ENCODE measurements at places on chromosomes 16 and 17.

- no peak for DNase-seq
These were observed 24.2 kb upstream of the CPHXL start for GRCh38 chr16:75750528-75750927.

DNA sequence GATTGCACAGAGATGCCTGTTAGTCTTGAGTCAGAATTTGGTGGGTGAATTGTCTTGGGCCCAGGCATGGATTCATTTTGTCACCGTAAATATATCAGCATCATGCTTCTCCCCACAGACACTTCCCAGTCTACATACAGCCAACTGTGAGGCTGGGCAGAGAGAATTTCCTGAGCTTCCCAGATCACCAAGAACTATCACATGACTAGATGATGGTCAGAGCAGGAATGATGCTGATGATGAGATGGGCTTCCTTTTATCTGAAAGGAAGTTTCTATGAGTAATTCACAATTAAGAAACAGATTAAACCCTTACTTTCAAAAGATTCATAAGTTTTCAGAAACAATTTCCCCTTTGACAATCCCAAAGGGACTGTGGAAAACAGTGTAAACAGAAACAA is 323 bp upstream of the KRTAP9-9 start:
- no peak for DNase-seq

DNA sequence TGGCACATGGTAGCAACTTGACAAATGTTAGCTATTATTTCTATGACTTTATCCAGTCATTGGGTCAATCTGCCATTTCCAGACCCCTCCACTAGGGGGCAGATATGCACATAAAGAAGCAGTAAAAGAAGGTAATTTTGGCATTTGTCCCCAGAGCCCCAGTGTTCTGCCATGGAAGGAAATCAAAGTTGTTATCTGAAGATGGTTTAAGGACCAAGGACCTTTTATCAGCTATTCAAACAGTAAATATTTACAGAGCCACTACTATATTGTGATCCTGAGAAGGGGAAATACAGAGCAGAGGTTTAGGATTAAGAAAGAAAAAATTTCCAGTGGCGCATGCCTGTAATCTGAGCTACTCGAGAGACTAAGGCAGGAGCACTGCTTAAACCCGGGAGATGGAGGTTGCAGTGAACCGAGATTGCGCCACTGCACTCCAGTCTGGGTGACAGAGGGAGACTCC is 20.0 kb downstream of the TRAF4 start:
- peak; percentile 66 for DNase-seq

GRCh38 chr16:56038564-56039098 is 152.7 kb upstream of the GNAO1 start:
- DNase-seq: no peak

GRCh38 chr17:34321964-34322363 is 2.7 kb downstream of the CCL8 start:
- DNase-seq: no peak

DNA sequence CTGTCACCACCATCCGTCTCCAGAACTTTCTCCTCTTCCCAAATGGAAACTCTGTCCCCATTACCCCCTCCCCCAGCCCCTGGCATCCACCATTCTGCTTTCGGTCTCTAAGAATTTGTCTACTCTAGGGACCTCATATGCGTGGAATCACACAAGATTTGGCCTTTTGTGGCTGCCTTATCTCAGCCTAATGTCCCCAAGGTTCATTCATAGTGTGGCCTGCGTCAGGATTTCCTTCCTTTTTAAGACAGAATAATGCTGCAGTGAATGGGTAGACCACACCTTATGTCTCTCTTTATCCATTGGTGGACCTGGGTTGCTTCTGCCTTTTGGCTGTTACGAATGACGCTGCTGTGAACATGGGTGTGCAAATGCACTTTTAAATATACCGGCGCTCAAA is 139.7 kb upstream of the PLCG2 start:
- no peak for DNase-seq

GRCh38 chr17:71057448-71057847 is 888.1 kb downstream of the KCNJ2 start:
- no peak for DNase-seq

DNA sequence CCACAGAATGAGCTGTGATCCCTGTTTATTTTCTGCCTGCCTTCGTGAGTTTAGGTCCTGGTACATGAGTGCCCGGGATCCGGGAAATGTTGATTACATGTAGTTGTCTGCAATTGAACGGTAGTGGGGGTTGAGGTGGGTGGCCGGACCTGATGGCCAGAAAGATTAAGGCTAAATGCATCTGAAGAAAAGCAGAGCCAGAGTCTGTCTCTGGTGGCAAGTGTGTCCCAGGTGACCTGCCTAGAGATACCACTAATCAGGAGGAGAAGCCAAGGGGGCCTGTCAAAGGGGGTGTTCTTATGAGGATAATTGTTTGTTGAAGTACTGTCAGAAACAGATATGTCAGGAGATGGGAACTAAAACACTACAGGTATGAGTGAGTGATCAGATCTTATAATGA is 154.0 kb upstream of the ASIC2 start:
- DNase-seq: no peak

DNA sequence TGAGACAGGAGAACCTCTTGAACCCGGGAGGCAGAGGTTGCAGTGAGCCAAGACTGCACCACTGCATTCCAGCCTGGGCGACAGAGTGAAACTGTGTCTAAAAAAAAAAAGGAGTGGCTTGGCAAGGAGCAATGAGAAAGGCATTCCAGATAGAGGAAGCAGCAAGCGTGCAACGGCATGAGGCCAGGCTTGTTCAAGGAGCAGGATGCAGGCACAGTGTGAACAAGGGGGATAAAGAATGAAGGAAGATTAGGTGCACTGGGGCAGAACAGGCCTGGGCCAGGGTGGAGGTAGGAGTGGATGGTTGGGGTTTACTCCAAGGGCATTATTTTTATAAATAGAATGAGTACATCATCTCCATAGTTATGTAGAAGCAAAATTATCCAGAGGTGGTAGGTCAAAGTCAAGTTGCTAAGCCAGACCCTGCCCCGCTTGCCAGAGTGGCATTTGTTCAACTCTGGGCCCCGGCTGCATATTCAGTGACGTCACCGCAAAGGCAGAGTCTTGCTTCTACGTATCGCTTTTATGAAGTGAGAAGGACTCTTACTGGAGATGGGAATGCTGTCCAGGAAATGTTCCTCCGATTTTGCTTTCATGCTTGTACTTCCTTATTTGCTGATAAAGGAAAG is 100.2 kb downstream of the KATNIP start:
- DNase-seq: no peak

DNA sequence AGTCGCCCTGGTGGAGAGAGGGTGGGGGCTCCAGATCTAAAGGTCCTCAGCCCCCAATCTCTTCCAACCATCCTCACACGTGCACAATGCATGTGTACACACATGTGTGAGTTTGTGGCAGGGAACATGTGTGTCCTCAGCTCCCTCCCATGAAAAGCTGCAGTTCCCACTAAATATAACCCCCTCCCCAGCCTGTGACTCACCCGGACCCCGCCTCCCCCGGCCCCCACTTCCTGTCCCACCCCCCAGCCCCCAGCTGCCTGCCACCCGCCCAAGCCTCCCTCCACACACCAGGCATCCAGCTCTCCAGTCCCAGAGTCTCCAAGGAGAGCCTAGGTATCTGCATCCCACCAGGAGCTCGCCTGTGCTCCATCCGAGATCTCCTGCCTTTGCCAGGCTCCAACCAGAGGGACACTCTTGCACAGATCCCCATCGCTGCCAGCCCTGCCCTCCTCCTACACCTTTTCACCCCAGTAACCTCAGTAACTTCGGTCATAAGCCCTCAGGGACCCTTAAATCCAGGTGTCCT is 3.9 kb downstream of the DLG4 start:
- DNase-seq: no peak

DNA sequence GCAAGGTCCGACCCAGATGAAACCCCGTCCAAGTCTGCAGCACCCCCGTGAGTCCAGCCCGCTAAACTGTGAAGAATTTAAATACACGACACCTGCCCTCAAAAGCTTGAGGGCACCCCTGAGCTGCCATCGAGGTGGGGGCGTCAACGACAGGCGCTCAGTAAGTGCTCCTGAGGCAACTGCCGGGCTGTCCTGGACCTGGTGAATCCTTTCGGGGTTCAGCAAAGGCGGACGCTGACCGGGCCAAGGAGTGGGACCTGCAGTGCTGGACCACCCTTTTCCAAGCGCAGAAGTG is 512 bp upstream of the ENDOV start:
- no peak for DNase-seq

DNA sequence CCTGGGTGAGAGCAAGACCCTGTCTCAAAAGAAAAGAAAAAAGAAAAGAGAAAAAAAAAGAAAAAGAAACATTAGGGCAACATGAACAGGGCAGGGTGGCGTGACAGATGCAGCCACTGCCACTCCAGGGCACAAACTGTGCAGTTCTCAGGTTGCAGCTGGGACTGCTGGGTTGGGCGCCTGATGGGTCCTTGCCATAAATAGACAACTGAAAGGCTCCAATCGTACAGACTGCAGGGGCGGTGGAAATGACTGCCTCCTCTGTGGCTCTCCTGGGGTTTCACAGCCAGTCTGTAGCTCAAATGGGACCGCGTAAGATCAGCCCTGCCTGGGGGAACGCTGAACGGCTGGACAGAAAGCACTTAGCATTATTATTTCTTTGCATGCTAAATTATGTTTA is 130.7 kb downstream of the CPPED1 start:
- no peak for DNase-seq

- no peak for DNase-seq
These were observed 596 bp downstream of the SEPHS2 start for GRCh38 chr16:30445149-30445407.

DNA sequence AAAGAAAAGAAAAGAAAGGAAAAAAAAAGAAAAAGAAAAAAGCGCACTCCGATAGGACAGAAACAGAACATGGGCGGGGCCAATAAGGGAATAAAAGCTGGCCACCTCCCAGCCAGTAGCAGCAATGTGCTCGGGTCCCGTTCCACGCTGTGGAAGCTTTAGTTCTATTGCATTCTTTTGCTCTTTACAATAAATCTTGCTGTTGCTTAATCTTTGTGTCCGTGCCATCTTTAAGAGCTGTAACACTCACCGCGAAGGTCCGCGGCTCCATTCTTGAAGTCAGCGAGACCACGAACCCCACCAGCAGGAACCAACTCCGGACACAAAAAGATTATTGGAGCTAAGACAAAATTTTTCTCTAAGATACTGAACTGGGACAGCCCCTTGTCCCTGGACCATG is 3.1 kb upstream of the ARL5C start:
- no peak for DNase-seq

GRCh38 chr17:36864827-36865430 is 72.3 kb upstream of the LHX1 start:
- no peak for DNase-seq

GRCh38 chr16:53773150-53773846 is 69.3 kb downstream of the FTO start:
- DNase-seq: no peak

DNA sequence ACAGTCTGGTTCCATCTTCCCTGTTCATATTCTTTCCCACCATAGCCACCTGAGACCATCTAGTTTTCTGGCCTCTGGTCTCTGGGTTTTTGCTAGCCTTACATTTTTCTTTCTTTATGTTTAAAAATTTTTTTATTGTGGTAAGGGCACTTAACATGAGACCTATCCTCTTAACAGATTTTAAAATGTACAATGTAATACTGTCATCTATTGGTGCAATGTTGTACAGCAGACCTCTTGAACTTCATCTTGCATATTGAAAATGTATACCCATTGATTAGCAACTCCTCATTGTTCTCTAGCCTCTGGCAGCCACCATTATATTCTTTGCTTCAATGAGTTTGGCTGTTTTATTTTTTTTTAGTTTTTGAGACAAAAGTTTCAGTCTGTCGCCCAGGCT is 39.2 kb downstream of the ITGAM start:
- DNase-seq: no peak

Measured in stimulated activated CD8-positive, alpha-beta memory T cell treated with anti-CD3 and anti-CD28 coated beads, Interleukin-4, amount 100 ng/mL, for 24 hours (primary cell).